HepG2 (cell line): ENCODE measurements at places on chromosomes 6 and 20. TPM values are rescaled to one million over a fixed set of nuclear protein-coding genes. Genes with fewer than 3 reads are reported as not detected.

CGAS gene
- 0.07 TPM in 1 of 2 replicates, not detected in the other for total RNA-seq

STMND1 gene
- not detected in 2 replicates for total RNA-seq

CYP39A1 gene
- total RNA-seq: not detected in 2 replicates

CNKSR3 gene
- total RNA-seq: 38.3 and 38.6 TPM in 2 replicates

TMEM14A gene
- total RNA-seq: 73.7 and 78.0 TPM in 2 replicates

PRL gene
- total RNA-seq: not detected in 2 replicates

MRAP2 gene
- total RNA-seq: 3.5 and 3.8 TPM in 2 replicates

SAMHD1 gene
- 43.5 and 57.7 TPM in 2 replicates for total RNA-seq

GFOD1 gene
- total RNA-seq: 6.4 TPM in 2 replicates

ZNF217 gene
- total RNA-seq: 29.8 and 65.0 TPM in 2 replicates

SLCO4A1 gene
- 23.8 and 55.5 TPM in 2 replicates for total RNA-seq

SLC35D3 gene
- total RNA-seq: not detected in 2 replicates

RNGTT gene
- total RNA-seq: 22.6 and 27.8 TPM in 2 replicates

TP53TG5 gene
- total RNA-seq: not detected in 2 replicates

ZBP1 gene
- not detected in 2 replicates for total RNA-seq

OTOR gene
- not detected in 2 replicates for total RNA-seq

HLA-DRA gene
- not detected in 2 replicates for total RNA-seq

LY6G5C gene
- total RNA-seq: 0.33 TPM in 1 of 2 replicates, not detected in the other

GMEB2 gene
- total RNA-seq: 11.6 and 12.4 TPM in 2 replicates

SNX21 gene
- total RNA-seq: 9.3 and 12.8 TPM in 2 replicates
